H1 (cell line): ENCODE measurements at places on chromosomes 7 and 10.

DNA sequence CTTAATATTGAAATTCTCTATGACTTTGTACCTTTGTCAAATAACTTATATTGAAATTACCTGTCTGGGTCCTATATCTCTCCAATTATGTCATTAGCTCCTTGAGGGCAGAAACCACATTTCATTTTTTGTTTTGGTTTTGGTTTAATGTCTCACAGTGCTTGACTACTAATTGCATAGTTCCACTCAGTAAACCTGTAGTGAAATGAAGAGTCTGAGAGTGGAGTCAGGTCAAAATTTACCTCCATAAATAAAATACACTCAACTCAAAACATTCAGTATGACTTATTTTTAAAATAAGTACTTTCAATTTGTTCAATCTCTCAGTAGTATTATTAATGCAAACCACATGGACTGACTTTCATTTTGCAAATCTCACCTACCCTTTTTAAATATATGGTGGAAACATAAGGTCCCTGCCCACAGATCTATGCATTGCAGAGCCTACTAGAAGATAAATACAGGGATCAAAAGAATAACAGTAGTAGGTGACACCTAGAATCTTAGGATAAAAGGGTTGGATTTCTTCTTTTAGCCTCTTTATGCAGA is 32.5 kb downstream of the PDE1C start:
- DNase-seq, result no peak

DNA sequence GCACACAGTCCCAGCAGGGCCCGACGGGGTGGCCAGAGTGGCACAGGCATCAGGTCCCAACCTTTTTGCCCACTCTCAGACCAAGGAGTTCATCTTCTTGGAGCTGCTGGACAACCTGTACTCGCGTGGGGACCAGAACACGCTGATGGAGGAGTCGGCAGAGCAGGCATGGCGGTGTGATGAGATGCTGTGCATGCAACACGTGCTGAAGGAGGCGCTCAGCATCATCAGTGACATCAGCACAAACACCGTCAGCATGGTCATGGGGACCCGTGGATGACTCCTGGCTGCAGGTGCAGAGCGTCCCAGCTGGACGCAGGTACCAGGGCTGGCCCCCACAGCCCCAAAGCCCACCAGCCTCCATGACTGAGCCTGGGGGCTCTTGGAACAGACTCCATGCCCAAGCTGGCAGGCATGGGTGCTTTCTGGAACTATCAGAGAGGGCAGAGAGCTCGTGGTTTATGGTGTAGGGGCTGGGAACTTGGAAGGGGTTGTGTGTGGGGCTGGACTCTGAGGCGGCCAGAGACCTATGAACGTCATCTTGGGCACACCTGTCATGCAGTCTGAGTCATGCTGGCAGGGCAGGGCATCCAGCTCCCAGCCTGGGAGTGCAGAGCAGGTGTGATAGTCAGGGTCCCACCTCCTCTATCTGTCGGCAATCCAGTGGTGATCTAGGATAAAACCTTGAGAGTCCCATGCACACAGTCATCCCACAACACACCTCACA is 8.2 kb upstream of the MTPAP start:
- DNase-seq, result no peak

DNA sequence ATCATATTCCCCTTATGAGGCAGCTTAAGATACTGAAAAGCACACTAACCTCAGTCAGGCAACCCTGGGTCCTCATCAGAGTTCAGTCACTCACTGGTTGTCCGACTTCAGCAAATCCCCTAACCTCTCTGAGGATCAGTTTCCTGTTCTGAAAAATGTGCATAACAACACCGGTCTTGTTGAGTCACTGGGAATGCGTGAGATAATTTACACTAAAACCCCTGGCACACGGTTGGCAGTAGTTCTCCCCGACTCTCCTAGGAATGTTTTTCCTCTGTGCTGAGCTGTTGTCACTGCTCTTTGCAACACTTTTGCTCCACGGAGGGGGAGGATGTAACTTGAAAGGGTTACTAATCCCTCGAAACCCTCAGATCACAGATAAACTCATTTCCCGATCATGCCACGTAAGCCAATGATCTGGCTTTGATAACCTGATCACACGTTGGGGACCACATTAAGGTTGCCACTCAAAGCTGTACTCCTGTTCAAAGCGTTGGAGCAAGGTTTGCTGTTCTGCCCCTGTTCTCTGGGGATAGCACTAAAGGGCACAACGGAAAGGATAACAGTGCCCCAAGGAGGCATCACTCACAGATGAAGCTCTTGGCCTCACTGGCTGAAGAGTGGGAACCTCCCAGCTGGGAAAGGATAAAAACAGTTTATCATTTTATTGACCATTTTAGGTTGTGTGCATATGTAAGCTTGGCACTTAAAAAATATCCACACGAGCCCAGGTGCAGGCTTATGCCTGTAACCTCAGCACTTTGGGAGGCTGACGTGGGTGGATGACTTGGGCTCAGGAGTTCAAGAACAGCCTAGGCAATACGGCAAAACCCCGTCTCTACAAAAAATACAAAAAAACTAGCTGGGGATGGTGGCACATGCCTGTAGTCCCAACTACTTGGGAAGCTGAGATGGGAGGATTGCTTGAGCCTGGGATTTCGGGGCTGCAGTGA is 5.0 kb upstream of the RBM17 start:
- DNase-seq, result no peak

DNA sequence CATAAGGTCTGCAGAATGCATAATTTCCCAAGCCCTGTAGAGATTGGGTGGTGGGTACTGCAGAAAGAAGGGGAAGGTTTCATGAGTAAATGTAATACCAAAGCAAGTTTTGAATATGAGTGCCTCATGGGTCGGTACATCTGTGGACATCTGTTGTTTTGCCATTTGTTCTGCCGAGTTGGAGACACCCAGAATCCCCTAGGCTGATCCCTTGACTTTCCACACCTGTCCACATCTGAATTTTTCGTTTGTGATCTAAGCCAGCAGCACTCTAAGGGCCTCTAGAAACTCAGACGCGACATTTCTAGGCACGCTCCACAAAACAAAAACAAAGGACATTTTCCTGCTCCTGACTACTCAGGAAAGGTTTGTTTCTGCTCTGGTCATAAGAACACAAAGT is 11.7 kb upstream of the SLF2 start:
- DNase-seq, result peak; percentile 22

DNA sequence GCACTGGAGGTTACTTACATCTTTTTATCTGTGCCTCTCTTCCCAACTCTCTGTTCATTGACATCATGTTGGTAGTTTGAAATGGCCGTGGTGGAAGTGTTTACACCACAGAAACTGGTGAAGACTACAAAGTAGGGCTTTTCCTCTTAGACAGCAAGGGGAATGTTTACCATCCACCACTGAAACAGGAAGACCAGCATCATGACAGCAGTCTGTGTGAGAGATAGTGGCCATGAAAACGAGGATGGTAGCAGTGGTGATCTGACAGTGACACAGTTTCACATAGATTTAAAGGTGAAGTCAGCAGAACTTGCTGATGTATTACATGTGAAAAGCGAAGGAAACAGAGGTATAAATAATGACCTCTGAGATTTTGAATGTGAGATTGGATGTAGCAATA is 115.7 kb downstream of the CCDC71L start:
- no peak for DNase-seq

DNA sequence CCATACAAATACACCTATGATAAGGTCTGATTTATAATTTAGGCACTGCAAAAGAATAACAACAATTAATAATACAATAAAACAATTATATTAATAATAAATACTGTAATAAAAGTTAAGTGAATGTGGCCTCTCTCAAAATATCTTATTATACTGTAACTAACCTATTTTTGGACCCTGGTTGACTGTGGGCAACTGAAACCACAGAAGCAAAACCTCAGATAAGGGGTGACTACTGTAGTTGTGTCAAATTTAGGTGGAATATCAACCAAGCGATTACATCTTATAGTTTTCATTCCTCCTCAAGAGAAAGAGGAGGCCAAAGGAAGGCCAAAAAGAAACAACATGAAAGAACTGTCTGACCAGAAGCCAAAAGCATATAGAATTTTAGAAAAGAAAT is 103.9 kb downstream of the SKAP2 start:
- no peak for DNase-seq

DNA sequence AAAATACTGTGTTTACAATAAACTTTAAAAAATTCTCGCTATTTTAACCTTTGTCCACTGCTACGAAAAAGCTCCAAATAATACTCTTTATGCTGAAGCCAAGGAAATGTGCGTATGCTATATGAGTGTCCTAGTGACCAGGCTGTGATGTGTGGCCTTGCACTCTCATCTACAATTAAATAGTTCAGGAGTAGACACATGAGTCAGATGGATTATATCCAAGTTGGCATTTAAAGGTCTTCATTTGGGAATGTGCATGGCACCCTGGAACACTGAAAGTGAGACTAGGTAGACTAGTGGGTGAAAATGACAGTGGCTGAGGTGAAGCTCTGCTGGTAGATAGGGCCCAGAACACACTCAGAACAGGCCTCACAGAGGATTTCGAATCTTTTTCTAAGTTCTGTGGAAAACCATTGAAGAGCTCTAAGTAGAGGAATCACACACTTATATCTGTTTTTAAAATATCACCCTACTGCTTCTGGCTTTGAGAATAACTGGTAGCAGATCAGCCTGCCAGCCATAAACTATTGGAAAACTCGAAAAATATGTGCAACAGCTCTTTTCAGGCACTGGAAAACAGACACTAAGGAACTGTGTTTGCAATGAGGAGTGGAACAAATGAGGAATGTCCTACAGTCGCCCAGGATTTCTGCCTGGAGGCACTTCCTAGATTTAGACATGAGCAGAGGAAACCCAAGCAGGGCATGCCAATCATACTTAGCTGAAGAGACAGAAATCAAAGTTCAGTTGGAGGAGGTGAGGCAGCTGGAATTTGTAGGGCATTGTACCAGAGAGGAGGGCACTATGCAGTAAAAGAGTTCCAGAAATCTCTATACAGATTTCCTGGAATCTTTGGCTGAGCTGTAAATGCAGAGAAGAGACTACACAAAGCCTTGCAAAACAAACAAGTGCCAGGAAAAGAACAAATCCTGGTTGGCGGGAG is 603.8 kb upstream of the LRRTM3 start:
- no peak for DNase-seq

GRCh38 chr7:2522780-2523433 is 3.3 kb downstream of the LFNG start:
- no peak for DNase-seq

GRCh38 chr10:62748386-62748785 is 56.1 kb upstream of the ADO start:
- no peak for DNase-seq

- DNase-seq, result peak; percentile 83
Observed at GRCh38 chr10:48523820-48524758, 80.8 kb downstream of the ARHGAP22 start.

DNA sequence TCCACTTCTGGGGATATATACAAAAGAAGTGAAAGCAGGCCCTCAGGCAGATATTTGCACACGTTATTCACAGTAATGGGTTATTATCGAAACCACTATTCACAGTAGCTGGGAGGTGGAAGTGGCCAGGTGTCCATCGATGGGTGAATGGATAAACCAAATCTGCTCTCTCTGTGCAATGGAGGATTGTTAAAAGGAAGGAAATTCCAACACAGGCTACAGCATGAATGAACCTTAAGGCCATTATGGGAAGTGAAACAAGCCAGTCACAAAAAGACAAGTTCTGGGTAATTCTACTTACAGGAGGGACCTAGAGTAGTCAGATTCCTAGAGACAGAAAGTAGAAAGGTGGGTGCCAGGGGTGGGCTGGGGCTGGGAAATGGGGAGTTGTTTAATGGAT is 48.5 kb upstream of the BHLHA15 start:
- DNase-seq, result no peak

- DNase-seq, result no peak
Observed at GRCh38 chr10:93968540-93968945, 25.2 kb upstream of the PLCE1 start.

GRCh38 chr7:37901890-37902524 is 14.6 kb downstream of the SFRP4 start:
- no peak for DNase-seq

- DNase-seq, result no peak
Observed at GRCh38 chr10:31314256-31315150, 4.5 kb upstream of the ZEB1 start.

DNA sequence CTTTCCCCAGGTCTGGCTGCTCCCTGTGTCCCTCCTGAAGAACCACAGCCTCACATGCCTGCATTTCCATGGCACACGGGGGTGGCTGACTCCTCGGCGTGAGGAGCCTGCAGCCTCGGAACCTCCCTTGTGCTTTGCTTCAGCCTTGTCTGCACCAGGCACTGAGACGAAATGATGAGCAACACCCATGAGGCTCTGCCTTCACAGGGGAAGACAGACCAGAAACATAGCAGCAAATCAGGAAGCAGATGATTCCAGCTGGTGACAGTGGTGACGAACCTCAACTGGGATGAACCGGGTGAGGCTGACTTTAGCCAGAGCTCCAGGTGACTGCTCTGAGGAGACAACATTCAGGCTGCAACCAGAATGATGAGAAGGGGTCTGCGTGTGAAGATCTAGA is 84.5 kb upstream of the SMNDC1 start:
- no peak for DNase-seq

- no peak for DNase-seq
Observed at GRCh38 chr7:100346921-100347320, 11.0 kb upstream of the PILRB start.

- no peak for DNase-seq
Observed at GRCh38 chr7:70630818-70631457, 501.0 kb upstream of the GALNT17 start.

- no peak for DNase-seq
Observed at GRCh38 chr10:17523246-17523753, 68.9 kb upstream of the ST8SIA6 start.

- no peak for DNase-seq
Observed at GRCh38 chr7:130490888-130491804, 739 bp upstream of the MEST start.

GRCh38 chr10:21516242-21517131 is 9.0 kb downstream of the SKIDA1 start:
- no peak for DNase-seq

DNA sequence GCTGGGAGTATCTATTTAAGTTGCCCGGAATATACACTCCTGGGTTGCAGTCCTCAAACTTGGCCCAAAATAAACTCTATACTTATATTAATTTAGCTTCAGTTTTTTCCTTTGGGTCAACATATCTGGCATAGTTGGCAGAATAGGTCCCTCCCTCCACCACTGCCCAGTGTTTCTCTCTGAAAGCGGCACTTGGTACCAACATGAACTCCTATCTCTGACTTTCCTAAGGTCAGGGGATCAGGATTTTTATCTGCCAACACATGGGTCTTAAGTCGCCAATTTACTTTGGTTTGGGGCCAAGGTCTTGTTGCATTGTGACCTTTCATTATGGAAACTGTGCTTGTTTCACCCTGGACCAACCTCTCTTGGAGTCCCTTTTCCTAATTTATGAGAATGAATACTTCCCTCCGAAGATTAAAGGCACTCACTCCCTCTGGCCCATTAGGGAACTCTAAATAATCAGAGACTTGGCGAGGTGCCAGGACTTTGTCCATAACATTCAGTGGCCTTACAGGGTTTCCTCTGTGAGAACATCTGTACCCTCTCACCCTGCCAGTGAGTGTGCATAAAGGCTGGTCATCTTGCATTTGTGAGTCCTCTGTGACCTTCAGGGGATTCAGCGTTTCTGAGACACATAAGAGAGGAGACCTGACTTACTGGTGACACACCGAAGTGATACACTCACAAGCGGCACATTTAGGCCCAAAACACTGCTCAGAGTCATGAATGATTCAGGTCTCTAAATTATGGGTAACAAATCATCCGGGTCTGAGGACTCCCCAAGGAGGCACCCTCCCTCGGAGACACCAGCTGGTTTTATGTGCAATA is 19.7 kb upstream of the FKBP9 start:
- no peak for DNase-seq

GRCh38 chr10:61931620-61932332 is 30.3 kb downstream of the ARID5B start:
- DNase-seq, result no peak

- peak; percentile 76 for DNase-seq
Observed at GRCh38 chr10:132186488-132187429, at the start of gene DPYSL4. TSS of gene DPYSL4 (plus strand) at chr10:132186948. CDS start at chr10:132187064, 116 bp downstream.
